Dermis microvascular lymphatic vessel endothelial cell (primary cell): ENCODE measurements at places on chromosomes 11 and 22. TPM values are rescaled to one million over a fixed set of nuclear protein-coding genes. Genes with fewer than 3 reads are reported as not detected.

DNA sequence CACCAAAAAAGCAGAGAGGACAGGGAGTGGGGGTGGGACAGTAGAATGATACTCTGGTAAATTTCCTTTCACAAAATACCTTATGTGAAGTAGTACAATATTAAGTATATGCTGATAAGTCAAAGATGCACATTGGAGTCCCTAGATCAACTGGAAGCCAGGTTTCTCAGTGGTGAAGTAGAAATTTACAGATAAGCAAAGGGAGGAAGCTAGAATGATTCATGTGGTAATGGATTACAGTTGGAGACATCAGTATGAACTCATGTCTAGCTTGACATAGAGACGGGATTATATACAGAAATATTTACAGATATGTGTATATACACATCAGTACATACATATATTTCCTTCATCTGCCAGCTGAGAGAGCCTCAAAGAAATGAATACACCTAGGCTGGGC, 21.5 kb downstream of the PLEKHB1 start:
- DNase-seq, result no peak

DNA sequence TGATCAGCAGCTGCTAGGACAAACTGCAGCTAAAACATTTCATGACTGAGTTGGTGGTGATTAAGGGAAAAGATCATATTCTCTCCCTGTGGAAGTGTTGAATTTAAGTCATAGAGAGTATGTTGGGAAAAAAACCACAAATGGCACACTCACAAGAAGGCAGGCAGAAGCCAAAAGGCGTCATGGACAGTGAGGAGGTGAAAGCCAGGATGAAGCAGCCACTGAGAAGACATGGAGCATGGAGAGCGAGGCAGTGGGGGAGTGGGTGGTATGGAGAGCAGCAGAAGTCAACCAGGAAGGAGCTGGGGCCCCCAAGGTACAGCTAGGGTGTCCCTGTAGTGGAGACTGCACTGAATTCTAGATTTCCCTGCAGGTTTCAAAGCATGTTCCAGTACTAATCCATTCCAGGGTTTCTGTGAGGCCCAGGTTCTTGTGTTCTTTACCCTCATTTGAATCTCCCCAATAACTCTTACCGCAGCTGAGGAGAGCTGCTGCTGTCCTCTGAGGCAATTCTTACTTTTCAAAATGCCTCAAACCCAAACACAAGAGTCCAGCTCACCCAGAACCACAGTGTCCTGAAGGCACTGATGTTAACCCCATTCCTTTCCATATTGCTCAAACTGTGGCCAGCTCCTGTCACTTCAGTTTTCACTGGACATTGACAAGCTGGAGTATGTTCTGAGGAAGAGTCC, 191.8 kb upstream of the E2F8 start:
- DNase-seq, result no peak

GRCh38 chr11:73233211-73233610, 15.1 kb downstream of the P2RY2 start:
- DNase-seq, result no peak

DNA sequence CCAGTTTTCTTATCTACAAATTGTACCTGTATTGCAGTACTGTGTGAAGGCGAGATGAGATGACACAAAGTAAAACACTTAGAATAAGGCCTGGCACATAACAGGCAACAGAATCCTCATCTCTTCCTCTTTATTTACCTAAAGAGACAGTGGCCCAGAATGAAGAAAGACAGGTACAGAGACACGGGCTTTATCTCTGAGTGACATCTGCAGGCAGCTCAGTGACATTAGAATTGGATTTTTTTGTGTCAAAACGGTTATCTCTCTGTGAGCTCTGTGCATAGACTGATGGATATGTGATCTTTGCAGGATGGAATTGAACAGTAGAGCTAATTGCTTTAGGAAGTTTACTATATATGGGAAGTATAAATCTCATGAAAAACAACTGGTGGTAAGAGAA, 36.2 kb upstream of the TRPC6 start:
- no peak for DNase-seq

Gene TEX12
- total RNA-seq, result not detected in 2 replicates

Gene PIH1D2
- total RNA-seq, result 0.51 and 1.2 TPM in 2 replicates

Gene VPS51
- 186 and 271 TPM in 2 replicates for total RNA-seq

DNA sequence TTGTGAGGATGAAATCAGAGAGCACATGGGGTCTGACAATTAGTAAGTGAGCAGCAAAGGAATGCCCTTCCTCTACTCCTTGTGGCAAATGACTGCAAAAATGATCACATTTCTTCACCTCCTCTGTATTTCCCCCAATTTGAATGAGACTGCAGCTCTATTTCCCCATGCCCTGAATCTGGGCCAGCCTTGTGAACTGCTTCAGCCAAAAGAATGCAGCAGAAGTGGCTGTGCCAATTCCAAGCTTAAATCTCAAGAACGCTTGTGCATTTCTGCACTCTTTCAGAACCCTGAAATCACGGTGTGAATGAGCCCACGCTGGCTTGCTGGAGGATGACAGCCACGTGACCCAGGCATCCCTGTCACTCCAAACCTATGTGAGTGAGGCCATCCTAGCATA, 9.9 kb downstream of the SLC43A3 start:
- no peak for DNase-seq

DNA sequence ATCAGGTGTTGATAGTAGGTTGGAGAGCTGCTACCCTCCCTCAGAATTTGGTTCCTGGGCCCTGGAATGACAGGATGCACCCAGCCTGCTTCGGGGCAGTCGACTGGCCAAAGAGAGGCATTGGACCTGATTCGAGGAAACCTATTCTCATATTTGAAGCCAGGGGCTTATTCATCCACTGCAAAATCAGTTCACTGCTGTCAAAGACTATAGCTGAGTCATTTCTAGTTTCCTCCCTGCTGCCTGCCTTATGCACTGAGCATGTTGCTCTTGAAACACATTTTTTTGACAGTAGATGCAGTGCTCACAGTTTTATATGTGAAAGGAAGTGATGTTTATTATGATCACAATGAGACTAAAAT, 565.4 kb downstream of the ETS1 start:
- no peak for DNase-seq

GRCh38 chr22:24247564-24248344, 2.9 kb upstream of the GGT5 start:
- peak; percentile 43 for DNase-seq

- DNase-seq, result no peak
These were observed 32.1 kb downstream of the FAM168A start for GRCh38 chr11:73565804-73566203.

GRCh38 chr11:81634483-81634882, 1099.2 kb downstream of the FAM181B start:
- DNase-seq, result no peak

GRCh38 chr11:78820741-78821140, 246.1 kb upstream of the NARS2 start:
- no peak for DNase-seq

- DNase-seq, result no peak
These were observed 56.5 kb downstream of the PDHX start for GRCh38 chr11:34972892-34973291.

Gene PGA5
- not detected in 2 replicates for total RNA-seq

Gene ZNRF3
- total RNA-seq, result 1.5 and 2.5 TPM in 2 replicates

Gene TNNT3
- not detected in 2 replicates for total RNA-seq

Gene FSHB
- not detected in 2 replicates for total RNA-seq

DNA sequence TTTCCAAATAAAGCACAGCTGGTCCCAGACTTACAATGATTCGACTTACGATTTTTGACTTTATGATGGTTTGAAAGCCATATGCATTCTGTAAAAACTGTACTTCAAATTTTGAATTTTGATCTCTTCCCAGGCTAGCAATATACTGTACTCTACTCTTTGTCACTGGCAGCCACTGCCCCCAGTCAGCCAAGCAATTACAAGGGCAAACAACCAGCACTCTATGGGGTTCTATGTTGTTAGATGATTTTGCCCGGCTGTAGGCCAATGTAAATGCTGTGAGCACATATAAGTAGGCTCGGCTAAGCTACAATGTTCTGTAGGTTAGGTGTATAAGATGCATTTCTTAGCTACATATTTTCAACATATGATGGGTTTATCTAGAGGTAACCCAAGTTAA, 217.3 kb downstream of the RAB38 start:
- no peak for DNase-seq

GRCh38 chr11:96001037-96001436, 77.1 kb upstream of the MTMR2 start:
- no peak for DNase-seq
